ENCODE measurements at places on chromosomes 11 and 22.

DNA sequence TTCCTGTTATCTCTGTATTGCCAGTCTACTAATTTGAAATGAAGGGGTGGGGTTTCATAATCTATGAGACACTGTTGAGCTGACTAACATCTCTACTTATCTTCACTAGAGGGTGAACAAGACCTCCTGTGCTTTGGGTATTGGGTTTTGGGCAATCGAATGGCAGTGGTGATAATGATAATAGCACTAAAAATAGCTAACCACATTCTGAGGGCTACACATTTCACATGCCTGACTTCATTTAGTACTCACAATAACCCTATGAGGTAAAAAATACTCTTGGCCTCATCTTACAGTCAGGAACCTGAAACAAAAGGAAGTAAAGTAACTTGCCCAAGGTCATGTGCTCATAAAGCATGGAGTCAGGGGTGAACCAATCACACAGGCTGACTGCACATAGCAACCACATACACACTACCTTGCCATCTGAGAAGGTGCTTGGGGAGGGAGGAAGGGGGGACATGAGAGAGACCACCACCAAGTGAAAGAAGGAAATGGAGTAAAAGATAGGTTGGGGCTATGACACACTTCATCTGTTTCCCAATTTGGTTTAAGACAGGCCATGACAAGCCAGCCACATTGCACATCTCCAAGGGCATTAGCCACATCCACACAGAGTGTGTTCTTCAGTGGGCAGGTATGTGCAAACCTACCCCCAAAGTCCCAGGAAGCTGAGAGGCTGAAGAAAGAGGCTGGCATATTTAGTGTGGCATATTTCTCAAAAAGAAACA lies 387.6 kb upstream of the DDI1 start:
- no peak for DNase-seq

- DNase-seq = no peak
These were observed 17.9 kb downstream of the IFITM10 start for GRCh38 chr11:1732418-1733008.

DNA sequence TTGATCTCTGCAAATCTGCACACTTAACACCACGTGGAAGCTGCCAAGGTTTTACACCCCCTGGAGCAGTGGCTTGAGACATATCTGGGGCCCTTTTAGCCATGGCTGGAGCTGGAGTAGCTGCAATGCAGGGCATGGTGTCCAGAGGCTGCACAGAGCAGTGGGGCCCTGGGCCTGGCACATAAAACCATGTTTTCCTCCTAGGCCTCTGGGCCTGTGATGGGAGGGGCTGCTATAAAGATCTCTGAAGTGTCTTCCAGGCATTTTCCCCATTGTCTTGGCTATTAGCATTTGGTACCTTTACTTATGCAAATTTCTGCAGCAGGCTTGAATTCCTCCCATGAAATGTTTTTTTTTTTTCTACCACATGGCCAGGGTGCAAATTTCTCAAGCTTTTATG lies 33.2 kb downstream of the CALCA start:
- DNase-seq = no peak

GRCh38 chr11:38282718-38283117 lies 1684.7 kb upstream of the RAG2 start:
- no peak for DNase-seq

GRCh38 chr22:22720201-22720723 lies 75.8 kb downstream of the GGTLC2 start:
- no peak for DNase-seq

- DNase-seq = no peak
These were observed 50.2 kb downstream of the ARHGAP32 start for GRCh38 chr11:129141748-129142523.

DNA sequence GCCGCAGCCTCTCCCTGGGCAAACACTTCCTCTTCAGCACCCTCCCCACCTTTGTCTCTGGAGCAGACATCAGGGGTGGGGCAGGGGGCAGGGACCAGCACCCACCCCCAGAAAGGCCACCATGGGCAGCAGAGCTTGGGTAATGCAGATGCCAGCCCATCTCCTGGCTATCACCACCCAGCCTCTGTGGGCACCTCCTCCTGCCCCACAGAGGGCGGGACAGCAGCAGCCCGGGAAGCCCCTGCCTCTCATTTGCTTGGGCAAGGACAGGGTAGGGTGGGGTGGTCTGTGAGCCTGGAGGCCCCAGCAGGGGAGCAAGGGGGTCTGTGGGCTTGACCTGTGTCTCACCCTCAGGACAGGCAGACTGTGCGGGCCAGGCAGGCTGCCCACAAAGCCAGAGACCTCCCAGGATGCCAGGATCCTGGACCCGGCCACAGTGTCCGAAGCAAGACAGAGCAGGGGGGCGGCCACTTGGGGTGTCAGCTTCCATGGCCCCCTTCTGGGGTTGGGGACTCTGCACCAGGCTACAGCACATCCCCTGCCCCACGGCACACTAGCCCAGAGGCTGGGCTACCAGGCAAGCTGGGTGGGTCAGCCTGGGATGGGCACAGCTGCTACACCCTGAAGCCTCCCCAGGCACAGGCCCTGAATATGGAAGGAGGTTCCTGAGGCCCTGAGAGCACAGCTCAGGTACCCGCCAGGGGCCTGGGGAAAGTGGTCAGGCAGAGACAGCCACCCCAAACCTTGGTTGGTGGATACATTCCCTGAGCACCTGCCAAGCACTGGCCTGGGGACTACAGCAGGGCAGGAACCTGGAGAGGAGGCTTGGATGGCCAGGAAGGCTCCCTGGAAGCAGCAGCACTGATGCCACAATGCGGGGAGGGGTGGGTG lies 4.5 kb downstream of the RNH1 start:
- no peak for DNase-seq

- no peak for DNase-seq
These were observed 7.5 kb upstream of the STK33 start for GRCh38 chr11:8601376-8602133.

DNA sequence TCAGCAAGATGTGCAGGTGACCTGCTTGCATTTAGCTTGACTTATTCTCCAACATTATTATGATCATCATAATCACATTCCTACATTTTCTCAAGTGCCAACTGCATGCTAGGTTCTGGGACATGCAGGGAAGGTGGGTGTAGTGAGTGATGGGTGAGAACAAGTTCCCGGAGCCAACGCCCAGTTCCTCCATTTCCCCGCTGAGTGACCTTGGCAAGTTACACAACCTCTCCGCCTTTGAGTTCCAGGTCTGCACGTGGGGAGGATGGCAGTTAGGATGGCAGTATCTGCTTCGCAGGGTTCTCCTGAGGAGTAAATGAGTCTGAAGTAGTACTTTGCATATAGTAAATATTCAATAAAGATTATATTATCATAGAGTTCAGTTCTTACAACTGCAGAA lies 140.3 kb downstream of the GRIK4 start:
- no peak for DNase-seq

DNA sequence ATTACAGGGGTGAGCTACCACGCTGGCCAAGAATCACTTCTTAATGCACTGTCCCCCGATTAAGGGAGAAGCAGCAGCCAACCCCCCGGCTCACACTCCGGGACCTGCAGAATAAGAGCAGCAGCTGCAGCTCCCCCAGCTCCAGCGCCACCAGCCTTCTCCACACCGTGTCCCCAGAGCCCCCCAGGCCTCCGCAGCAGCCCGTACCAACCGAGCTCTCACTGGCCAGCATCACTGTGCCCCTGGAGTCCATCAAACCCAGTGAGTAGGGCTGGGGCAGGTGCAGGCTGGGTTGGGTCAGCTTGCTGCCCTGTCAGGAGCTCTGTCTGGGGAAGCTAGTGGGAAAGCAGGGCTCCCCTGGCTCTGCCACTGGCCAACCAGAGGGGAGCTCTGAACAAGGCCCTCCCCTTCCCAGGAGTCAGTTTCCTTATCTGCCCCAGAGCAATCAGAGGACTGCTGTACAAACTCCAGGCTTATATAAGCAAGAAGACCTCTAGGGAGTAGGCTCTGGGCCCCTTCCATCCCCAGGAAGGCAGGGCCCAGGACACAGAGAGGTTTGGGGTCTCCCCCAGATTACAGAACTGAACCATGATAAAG lies 8.5 kb upstream of the SH3BP1 start:
- DNase-seq = no peak

GRCh38 chr11:84549217-84549616 lies 1077.9 kb downstream of the DLG2 start:
- DNase-seq = no peak

DNA sequence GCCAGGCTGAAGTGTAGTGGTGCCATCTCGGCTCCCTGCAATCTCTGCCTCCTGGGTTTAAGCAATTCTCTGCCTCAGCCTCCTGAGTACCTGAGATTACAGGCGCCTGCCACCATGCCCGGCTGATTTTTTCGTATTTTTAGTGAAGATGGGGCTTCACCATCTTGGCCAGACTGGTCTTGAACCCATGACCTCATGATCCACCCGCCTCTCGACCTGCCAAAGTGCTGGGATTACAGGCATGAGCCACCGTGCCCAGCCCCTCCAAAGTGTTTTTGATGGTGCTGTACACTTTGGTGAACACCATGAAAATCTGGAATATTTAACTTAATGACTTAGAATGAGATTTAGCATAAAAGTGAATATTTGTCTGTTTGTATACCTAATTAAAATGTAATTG lies 5.6 kb downstream of the LUZP2 start:
- no peak for DNase-seq

DNA sequence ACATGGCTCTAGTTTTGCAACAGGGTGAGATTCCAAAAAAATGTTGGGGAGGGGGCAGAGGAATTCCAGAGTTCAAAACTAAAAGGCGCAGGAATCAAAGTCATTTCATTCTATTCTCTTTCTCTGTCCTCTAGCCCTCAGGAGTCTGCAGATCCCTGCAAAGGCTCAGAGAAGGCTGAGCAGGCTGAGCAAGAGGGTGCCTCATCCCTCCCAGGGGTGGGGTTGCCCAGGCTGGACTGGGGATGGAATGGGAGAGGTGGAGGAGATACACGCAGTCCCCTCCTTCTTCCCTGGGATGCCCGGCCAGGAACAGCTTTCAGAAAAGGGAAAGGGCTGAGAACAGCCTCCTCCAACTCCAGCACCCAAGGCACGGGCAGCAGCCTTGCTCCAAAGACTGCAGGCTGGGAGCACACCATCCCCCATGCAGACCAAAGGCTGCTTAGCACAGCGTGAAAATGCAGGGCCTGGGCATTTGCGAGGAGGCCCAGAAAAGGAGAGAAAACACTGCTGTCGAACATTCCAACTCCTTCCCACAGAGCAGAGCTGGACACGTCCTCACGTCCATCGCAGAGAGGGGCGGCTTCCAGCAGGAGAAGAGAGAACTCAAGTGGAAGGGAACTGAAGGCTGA lies 51.8 kb downstream of the MN1 start:
- no peak for DNase-seq

DNA sequence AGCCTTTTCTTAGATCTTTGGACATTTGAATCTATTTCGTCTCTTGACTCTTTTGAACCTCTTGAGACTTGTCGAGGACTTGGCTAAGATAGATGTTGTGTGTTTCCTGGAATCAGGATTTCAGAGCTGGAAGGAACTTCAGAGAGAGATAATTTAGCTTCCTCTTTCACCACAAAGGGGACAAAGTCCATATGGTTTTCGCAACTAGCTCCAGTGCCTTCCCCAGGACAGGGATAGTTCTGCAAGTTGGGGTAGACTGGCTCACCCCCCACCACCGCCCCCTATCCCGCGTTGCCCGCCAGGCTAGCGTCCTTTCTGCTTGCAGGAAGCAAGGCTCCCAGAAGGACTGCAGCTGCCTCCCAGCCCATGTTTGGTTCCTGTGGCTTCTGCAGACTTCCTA lies 75.7 kb upstream of the MYO18B start:
- no peak for DNase-seq

DNA sequence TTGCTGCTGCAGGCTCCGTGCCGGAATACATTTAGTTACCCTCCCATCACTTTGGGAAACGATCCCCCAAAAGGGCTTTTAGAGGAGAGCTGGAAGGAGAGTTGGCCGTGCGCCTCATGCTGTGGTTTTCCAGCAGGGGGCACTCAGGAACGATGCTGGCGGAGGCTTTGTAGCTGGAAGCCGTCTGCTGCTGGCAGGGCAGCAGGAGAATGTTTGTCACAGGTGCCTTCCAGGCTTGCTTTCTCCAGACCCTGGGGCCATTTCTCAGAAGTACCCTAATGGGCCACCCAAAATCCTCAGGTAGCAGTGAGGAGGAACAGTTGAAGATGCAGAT lies 30.0 kb upstream of the CABP7 start:
- no peak for DNase-seq

DNA sequence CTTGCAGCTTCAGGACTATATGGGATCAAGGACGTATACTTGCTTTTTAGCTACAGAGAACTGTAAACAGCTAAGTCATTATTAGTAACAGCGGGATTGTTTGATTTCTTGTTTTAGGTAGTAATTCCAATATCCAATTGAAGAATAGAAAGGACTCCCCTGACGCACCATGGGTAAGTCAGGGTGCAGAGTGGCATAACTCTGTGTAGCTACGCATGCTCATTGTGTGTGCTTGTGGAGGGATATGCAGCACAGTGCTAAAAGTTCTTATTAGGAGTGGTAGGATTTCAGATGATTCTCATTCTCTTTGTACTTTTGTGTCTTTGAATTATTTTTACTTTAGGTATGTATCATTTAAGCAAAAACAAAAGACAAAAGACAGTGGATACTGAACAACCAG lies 7.7 kb upstream of the PEX26 start:
- no peak for DNase-seq

DNA sequence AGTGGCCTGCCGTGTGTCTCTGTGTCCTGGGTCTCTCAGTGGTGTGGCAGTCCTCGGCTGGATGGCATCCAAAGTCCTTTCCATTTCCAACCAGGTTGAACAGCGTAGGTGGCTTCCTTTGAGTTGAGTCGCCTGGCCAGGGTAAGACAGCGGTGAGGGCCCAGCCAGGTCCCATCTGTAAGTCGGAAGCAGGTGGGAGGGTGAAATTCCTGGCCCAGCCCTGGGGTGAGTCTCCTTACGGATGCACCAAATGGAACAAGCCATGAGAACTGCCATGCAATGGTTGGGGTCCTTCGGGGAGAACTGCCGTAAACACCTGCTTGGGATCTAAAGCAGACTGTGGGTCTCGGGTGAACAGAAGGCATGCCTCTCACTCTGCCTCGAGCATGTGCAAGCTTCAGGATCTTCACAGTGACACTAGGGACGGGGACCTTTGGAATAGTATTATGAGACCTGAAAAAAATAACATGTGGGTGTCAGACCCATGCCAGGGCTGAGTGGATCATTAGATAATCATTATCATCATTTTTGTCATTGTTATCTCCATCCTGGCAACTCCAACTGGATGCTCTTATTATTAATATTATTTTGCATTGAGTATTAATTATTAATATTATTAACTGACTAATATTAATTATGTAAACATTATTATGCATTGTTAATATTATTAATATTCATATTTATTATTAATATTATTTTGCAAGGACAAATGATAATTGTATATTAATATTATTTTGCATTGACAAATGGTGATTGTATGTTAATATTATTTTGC lies 57.7 kb upstream of the LINC01488 start:
- DNase-seq = no peak

DNA sequence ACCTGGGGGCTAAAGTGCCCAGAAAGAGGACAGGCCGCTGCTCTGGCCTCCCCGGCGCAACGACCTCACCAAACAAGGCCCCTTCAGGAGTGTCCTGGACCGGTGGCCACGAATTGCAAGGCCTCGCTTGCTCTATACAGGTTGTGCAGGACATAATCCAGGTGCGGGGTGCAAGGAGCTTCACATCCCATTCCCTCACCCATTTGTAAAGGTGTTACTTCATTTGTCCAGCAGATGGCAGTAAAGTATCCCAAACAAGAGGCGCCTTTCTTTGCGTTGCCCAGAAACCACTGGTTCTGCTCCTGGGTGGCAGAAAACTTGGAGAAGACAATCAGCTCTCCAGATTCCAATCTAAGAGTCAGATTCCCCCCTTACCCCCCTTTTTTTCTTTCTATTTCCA lies 35.9 kb upstream of the PRDM11 start:
- no peak for DNase-seq

- no peak for DNase-seq
These were observed 442 bp downstream of the COPB1 start for GRCh38 chr11:14499178-14499559.
